ENCODE measurements at places on chromosomes 4 and X. TPM values are rescaled to one million over a fixed set of nuclear protein-coding genes. Genes with fewer than 3 reads are reported as not detected.

Gene SPRY1
- total RNA-seq = 185 TPM

Gene GYPE
- total RNA-seq = not detected

Gene H2BW2
- not detected for total RNA-seq

Gene IL2
- total RNA-seq = not detected

Gene NALF2
- 0.49 TPM for total RNA-seq

Gene CFAP47
- not detected for total RNA-seq

Gene SPIN2A
- total RNA-seq = 2.5 TPM

Gene SHOX
- total RNA-seq = not detected

DNA sequence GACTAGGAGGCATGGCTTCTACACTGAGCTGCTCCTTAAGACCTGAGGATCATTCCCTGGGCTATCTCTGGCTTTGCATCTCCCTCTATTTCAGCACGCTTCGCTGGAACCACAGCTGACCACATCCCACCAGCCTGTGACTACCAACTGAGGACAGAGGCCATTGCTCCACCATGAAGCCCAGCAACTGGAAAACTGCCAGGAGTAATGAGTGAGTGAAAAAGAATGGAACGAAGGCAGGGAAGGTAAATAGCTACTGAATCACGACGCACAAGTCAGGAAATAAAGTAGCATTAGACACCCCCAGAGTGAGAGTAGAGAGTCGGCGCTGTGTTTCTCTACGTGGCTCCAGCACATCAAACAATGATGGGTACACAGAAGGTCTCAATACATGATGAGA, 314.7 kb downstream of the LDB2 start:
- no peak for DNase-seq

DNA sequence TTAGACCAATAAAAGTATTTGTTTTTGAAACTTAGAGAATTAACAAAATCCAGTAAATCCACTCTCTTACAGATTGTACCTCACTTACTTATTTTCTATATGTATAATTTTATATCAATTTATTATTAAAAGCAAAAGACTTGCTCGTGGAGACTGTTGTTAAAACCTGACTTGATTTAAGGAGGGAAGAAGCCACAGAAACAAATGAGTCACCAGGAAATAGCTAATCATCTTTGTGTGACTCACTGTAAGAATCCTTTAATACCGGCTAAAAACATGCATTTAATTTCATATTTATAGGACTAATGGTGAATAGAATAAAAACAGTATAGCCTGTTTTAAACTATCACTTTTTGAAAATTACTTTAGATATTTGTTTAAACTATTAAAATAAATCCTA, 29.9 kb upstream of the UBE2NL start:
- DNase-seq = no peak

DNA sequence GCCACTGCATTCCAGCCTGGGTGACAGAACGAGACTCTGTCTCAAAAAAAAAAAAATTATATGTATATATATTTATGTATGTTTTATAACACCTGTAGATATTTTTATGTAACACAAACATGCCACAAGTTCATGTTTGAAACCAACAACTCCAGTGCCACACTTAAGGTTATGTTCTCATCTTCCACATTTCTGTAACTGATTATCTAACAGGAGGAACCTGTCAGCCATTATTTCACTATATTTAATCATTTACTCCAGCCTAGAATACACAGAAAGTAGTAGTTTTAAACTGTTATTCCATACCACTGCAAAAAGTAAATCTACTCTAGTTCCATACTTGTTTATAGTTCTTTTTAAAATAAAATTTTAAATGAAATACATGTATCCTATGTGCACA, 32.3 kb downstream of the MCUB start:
- DNase-seq = no peak

- DNase-seq = no peak
These were observed 351.2 kb downstream of the ARHGAP24 start for GRCh38 chr4:85826060-85826678.

GRCh38 chrX:153499876-153500275, 5.1 kb downstream of the BGN start:
- no peak for DNase-seq

GRCh38 chrX:141183000-141183399, 6.1 kb upstream of the LDOC1 start:
- no peak for DNase-seq

DNA sequence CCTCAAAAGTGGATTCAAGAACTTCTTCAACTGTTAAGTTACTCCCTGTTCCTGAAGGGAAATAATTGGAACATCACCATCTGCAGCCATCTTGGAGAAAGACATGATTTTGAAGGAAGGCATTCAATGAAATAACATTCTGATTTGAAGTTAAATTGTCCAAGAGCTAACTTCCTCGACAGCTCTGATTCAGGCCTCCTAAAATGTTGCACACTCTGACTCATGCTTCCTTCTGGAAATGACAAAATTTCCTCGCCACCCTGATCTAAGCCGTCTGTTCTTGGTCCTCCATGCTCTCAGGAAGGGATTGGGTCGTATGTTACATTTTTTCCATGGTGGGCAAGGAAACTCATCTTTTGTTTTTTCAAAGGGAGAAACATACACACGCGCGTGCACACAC, 496.9 kb upstream of the DIPK2B start:
- no peak for DNase-seq

DNA sequence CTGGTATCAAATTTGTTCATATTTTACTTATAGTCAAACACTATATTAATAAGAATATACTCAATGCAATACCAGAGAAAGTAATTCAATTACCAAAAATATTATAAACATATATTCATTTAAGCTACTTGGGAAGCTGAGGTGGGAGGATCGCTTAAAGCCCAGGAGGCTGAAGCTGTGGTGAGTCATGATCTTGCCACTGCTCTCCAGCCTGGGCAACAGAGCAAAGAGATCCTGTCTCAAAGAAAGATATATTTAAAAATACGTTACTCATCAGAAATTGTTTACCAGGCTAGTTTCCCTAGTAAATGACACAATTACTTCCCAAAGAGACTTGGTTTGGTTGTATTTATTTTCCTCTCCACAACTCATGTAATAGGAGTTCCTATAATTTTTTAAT, 433.6 kb downstream of the GASK1B start:
- DNase-seq = no peak

GRCh38 chrX:253451-254297, 27.5 kb upstream of the PLCXD1 start:
- DNase-seq = no peak

DNA sequence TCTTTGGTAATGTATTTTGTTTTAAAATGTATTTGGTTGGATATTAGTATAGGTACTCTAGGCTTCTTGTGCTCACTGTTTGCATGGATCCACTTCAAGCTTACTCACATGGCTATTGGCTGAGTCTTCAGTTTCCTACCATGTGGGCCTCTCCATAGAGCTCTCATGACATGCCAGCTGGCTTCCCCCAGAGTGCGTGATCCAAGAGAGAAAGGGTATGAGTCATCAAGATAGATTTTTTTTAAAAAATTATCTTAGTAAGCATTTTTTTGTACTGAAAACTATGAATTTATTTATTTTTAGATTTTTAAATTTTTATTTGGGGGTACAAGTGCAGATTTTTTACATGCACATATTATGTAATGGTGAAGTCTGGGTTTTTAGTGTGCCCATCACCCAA, 219.1 kb upstream of the AMOT start:
- DNase-seq = no peak

- DNase-seq = no peak
These were observed 334.4 kb downstream of the DHX15 start for GRCh38 chr4:24249972-24250371.

DNA sequence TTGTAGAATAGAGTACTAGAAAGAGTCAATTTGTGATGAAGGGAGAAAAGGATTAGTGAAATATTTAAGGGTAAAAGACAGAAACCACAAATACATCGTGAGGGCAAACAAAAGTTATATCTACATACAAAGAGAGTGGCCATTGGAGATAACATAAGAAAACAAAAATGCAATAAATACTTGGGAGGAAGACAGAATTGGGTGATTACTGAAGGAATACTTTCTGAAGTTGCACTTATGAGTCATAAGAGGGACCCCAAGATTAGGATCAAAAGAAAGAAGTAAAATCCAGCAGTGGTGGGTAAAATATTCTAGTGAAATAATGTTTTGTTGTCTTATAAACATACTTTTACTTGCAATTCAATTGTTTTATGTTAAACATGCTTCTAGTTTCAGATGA, 53.7 kb downstream of the GLRA3 start:
- DNase-seq = no peak

DNA sequence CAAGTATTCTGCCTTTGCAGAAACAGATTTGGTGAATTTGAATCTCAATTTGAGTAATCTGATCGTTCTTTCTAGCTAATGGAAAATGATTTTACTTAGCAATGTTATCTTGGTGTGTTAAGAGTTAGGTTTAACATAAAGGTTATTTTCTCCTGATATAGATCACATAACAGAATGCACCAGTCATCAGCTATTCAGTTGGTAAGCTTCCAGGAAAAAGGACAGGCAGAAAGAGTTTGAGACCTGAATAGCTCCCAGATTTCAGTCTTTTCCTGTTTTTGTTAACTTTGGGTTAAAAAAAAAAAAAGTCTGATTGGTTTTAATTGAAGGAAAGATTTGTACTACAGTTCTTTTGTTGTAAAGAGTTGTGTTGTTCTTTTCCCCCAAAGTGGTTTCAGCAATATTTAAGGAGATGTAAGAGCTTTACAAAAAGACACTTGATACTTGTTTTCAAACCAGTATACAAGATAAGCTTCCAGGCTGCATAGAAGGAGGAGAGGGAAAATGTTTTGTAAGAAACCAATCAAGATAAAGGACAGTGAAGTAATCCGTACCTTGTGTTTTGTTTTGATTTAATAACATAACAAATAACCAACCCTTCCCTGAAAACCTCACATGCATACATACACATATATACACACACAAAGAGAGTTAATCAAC, 15.3 kb downstream of the PLP1 start:
- no peak for DNase-seq

GRCh38 chr4:41232856-41233255, 18.5 kb upstream of the APBB2 start:
- DNase-seq = no peak

- no peak for DNase-seq
These were observed 59.4 kb upstream of the TLL1 start for GRCh38 chr4:165813606-165814005.

DNA sequence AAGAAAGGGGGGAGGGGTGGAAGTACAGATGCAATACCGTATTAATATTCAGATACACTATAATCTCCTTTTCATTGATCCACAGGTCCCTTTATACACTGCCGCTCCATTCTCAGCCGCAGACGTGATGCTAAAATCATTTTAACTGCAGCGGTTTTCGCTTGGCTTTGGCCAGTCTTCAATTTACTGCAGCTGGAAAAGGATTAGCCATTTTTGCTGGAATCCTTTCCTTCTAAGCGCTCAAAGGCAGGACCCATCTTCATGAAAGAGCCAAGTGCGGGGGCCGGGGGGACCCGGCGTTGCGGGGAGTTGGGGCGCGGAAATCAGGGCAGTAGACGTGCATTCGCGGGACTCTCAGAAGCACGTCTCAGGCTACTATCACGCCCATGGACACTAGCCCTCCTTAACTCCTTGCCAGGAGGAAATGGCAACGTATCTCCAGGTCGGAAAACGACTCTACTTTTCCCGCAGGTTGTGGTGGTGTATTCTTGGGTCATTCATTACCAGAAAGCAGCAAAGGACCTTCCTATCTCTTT, 1.7 kb upstream of the PCDH10 start:
- DNase-seq = no peak

GRCh38 chr4:169143335-169143734, 127.4 kb downstream of the SH3RF1 start:
- DNase-seq = no peak

- no peak for DNase-seq
These were observed 348.6 kb downstream of the TRAM1L1 start for GRCh38 chr4:116736756-116737155.

DNA sequence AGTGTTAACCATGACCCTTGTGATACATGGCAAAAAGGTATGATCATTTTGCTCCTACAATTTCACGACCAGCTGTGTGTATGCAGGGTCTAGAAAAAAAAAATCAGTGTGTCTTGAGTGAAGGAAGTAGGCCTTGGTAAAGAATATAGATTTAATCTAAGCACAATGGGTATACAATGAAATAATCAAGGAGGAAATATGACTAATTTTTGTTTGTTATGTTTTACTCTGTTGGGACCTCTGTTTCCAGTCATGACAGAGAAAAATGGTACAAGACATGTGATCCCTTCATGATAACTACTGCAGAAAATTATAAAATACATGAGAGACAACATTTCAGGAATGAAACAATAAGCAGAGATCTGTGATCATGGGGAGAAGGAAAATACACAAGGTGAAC, 835.5 kb downstream of the PDHA2 start:
- no peak for DNase-seq

DNA sequence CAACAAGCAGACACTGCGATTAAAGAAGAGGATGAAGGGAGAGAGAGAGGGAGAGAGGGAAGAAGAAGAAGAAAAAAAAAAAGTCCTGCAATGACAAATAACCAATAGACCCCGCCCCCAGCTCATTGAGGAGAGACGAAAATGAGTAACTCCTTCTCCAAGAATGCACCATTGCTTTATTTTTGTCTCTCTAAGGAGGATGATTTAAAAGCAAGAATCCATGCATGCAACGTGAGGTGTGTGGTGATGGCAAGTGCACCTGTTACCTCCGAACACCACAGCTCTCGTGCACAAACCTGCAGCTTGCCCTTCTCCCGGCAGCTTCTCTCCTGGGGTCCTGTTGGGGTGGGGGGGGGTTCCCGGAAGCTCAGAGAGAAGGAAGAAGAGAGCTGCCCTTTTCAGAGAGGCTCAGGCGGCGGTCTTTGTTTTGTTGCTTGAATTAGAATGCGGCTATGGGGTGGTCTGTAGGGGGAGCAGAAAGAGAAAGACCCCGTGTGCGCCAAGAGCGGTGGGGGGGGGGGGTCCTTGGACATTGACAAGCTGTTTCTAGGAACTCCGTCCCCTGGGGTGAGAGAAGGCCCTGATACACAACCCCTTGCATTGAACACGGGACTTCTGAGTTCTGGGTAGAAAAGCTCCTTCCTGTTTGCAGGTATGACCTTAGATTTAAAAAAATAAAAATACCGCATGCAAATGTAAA, 100.7 kb downstream of the CRLF2 start:
- DNase-seq = no peak

GRCh38 chr4:128570387-128570975, 239.0 kb upstream of the JADE1 start:
- DNase-seq = no peak

GRCh38 chr4:144955104-144955503, 142.9 kb downstream of the ANAPC10 start:
- no peak for DNase-seq

GRCh38 chr4:24229978-24230377, 340.1 kb upstream of the PPARGC1A start:
- DNase-seq = no peak

All from vagina (tissue), 2 donors.